ENCODE measurements at places on chromosomes 3 and 15.
A peak's percentile ranks its signal among the peaks of the same experiment; 100 is the strongest.

DNA sequence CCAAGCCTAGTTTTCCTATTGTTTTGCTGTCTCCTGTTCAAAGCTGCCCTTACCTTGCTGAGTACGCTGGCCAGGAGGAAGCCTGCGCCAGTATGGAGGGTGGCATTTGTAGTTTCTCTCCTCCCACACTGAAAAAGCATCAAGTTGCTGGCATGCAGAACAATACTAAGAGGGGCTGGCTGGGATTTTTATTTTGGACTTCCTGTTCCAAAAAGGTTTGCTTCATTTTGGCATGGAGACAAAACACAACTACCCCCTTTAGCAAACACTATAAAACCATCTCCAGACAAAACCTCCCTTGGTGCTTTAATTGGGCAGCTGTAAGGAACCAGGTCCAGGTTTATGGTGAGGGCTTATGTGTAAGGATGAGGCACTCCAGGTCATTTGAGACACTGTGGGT lies 457.6 kb downstream of the PDCD6IP start:
- no peak for DNase-seq

GRCh38 chr15:94858449-94858848 lies 627.1 kb downstream of the MCTP2 start:
- DNase-seq: no peak

- DNase-seq: no peak
Measured at GRCh38 chr3:184315543-184315867, 1.1 kb downstream of the EIF4G1 start.

DNA sequence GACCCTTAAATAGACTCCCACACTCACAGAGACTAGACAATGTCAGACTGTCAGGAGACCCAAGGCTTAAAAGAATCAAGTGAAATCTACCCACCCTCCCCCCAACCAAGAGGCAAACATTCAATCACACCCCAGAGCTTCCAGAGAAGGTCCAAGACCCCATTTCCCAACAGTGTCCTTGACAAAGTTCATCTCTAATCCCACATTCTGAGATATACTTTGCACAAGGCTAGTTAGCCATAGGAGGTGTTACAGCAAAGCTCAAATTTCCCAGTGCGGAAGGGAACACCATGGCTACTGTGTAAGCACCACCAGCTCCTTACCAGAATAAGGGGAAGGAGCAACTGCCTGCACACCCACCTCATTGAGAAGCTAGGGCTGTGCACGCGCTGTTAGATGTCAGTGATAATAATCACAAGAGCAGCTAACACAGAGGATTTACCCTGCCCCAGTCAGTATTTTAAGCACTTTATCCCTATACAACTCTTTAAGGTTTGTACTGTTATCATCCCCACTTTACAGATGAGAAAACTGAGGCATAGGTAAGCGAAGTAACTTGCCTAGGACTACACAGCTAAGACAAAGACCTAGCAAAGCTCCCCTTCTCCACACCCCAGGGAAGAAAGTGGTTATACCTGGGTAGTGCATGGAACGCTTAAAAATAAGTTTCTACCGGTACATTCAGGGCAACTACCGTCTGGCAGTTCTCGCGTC lies 17.3 kb downstream of the SPATA12 start:
- DNase-seq: no peak

GRCh38 chr15:75051191-75051608 lies 27.8 kb downstream of the PPCDC start:
- no peak for DNase-seq

DNA sequence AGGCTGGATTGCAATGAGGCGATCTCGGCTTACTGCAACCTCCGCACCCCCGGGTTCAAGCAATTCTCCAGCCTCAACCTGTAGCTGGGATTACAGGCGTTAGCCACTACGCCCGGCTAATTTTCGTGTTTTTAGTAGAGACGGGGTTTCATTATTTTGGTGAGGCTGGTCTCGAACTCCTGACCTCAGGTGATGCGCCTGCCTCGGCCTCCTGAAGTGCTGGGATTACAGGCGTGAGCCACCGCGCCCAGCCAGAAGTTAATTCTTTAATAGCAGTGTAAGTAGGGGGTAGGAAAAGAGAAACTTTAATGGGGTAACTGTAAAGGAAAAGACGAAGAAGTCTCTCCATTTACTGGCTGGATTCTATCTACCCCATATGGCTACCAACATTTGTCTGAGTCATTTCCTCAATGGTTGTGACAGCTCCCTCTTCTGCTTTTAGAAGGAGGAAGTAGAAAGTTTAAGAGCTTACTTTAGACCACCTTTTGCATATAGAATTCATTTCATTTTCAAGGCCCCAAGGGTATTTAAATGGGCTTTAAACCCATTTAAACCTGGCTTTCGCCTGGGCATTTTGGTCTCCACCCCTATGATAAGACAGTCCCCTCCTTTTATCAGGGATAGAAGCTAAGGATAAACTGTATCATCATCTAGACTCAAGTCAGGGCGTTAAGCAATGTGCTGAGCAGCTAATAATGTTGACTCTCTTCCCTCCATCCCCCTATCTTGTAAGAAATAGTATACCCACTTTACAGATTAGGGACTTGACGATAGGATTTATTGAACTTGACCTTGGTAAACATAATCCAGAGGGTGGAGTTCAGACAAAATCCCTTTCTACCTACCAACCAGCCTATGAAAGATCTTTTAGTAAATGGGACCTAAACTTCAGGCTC lies 1.1 kb upstream of the CDV3 start:
- peak; percentile 51 for DNase-seq

DNA sequence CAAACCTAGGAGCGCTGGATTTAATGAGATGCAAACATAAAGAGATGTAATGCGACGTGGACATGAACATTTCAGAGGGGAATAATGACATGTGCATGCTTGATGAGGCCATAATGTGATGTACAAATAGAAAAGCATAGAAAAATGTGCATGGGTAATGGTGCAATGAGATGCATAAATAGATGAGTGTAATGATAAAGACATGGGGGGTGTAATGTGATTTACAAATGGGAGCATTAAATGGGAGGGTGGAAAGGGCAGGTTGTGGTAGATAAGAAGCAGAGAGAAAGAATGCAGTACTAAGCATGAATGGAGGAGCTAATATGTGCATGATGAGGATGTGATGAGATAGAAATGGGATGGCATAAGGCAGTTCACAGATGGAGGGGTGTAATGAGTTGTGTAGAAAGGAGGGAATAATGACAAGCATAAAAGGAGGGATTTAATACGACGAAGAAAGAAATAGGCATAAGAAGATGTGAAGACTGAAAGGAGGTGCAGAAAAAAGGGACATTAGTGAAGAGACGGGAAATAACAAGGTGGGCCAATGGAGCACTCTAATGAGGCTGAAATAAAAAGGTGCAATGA lies 137.5 kb upstream of the CCNL1 start:
- DNase-seq: no peak

DNA sequence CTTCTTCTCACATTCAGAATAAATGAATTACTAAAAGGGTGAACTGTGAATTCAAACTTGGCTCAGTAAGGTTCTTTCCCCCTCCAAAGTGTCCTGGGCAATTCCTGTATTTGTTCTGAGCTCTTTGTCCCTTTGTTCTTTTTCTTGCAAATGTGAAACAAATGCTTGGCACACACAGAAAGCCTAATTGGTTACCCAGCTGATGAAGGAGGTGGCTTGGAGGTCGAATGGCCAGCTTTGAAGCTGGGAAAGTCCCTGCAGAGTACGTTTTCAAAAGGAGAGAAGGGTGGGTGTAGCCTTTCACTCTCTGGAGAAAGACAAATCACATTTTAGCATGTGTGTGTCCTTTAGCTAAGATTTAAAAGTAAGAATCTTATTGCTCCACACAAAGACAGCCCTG lies 154.4 kb downstream of the PEX5L start:
- peak; percentile 60 for DNase-seq

DNA sequence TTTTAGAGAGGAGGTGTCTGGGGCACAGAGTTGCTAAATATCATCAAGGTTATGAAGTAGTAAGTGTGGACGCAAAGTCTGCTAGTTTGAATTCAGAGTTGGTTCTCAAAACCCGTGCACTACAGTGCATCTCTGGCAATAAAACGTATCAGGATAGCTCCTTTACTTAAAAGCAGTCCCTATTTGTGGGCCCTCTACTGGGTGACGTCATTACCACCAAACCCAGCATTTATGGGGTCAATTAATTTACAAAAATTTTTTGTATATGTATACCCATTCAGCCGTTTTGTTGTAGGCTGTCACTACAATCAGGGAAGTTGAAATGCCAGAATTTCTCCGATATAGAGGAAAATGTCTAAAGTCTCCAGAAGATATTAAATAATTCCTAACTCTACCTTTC lies 8.8 kb downstream of the OR4F15 start:
- no peak for DNase-seq

DNA sequence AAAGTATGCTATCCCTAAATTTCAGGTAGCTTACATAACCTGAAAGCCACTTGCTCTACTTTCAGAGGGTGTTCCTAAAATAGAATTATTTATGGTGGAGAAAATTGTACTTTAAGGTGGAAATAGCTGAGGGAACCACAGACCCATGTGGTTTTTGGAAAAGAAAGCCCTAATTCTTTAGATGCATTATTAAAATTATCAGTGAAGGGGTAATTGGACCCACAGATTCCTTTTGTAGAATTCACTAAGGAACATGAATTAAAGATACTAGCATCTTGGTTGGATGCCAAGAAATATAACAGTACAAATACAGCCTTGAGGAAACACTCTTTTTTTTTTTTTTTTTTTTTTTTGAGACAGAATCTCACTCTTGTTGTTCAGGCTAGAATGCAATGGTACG lies 37.8 kb downstream of the DPPA2 start:
- DNase-seq: no peak

GRCh38 chr3:146732325-146732724 lies 127.2 kb upstream of the PLSCR5 start:
- DNase-seq: no peak

DNA sequence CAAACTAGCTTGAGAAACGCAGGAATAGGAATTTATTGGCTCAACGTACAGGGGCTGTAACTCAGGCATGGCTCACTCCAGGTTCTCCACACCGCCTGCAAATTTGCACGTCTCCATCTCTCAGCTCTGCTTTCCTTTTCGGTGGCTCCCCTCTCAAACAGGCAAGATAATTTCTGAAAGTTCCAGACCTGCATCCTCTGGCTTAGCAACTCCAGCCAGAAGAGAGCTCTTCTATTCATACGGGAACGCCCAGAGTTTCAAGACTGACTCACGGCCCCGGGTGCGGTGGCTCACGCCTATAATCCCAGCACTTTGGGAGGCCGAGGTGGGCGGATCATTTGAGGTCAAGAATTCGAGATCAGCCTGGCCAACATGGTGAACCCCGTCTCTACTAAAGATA lies 139.7 kb upstream of the BNIP2 start:
- DNase-seq: no peak

- DNase-seq: no peak
Measured at GRCh38 chr3:138971766-138972320, 24.8 kb downstream of the FOXL2NB start.

DNA sequence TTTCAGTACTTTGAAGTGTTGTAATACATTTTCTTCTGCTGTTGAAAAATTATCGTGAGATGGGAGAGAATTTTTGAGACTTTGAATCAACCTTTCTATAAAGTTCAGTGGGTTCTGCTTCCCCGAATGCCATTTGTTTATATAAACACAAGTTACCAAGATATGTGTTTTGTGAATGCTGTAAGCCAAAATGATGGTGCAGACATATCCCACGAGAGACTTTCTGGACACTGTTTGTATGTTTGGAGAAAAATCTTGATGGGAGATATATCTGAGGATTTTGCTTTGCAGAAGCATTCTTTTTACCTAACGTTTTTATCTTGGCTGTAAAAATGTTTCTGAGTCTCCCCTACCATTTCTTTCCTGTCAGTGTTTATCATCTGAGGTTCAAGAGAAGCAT lies 526.6 kb upstream of the ZNF717 start:
- no peak for DNase-seq

DNA sequence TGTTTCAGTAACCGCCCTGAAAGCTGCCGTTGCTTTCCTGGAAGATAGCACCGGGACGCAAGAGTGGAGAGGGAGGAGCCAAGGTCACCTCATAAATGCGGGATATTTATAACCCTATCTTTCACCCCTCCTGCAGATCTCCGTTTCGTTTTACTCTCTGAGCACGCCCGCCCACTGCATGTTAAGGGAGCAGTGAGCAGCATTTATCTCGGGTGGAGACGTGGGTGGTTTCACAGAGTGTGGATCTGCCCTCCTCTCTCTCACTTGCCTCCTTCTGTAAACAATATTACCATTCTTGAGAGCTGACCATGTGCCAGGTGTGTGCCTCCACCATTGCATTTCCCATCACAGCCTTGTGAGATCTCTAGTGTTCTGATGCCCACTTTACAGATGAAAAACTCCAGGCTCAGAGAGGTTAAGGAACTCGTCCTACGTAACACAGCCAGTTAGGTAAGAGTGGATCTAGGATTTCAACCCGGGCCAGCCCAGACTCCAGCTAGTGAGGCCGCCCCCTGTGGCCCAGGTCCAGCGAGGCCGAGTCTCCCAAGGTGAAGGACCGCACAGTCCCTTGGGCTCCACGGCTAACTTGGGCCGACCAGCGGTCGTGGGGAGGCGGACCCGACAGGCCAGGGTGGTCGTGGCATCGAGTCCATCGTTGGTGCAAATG lies 16.9 kb upstream of the SEMA4B start:
- DNase-seq: peak; percentile 77
